ENCODE measurements at places on chromosomes 6 and 20.

DNA sequence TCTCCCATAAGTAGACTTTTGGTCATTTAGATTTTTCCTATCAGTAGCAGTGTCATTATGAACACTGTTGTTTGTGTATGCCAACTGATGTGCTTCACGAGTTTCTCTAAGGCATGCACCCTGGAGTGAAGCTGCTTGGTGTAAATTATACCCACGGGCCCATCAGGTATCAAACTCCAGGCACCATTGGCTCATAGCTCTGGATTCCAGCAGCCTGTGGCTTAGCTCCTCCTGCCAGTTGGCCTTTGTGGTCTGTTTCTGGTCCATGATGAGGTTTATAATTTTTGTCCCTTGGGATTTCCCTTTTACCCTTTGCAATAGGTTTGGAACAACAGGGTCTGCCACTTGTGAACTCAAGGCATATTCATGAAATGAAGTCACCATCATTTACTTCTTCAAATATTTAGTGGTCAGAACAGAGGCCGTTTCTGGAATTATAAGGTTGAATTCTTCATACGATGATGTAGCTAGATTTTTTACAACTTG is 350.5 kb downstream of the PRL start:
- no peak for DNase-seq

- no peak for DNase-seq
These were observed 133.2 kb upstream of the JAG1 start for GRCh38 chr20:10807013-10807412.

DNA sequence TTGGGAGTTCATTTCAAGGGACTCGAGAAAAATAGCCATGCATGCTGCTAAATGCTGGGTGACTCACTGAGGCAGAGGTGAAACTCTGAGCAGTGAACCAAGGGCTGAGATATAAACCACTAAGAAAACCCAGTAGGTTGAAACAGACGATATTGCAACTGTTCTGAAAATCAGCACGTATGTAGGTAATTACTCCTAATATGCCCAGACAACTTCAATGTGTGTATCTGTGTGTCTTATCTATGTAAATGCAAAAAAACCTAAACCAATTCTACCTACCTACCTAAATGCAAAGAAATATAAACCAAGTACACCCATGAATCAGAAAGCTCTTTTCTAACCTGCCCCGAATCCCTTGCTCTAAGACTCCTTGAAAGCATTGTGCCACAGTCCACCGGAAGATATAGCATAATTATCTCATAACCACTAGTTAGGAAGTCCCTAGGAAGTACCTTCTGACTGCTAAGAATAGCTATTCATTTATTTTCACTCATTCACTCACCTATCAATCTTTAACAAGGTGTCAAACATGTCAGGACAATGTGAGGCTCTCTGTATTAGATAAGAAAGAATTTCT is 458.7 kb upstream of the RUNX2 start:
- no peak for DNase-seq

GRCh38 chr6:1385129-1386037 is 4.0 kb upstream of the FOXF2 start:
- no peak for DNase-seq

GRCh38 chr6:14037402-14038277 is 79.9 kb upstream of the CD83 start:
- DNase-seq = no peak

DNA sequence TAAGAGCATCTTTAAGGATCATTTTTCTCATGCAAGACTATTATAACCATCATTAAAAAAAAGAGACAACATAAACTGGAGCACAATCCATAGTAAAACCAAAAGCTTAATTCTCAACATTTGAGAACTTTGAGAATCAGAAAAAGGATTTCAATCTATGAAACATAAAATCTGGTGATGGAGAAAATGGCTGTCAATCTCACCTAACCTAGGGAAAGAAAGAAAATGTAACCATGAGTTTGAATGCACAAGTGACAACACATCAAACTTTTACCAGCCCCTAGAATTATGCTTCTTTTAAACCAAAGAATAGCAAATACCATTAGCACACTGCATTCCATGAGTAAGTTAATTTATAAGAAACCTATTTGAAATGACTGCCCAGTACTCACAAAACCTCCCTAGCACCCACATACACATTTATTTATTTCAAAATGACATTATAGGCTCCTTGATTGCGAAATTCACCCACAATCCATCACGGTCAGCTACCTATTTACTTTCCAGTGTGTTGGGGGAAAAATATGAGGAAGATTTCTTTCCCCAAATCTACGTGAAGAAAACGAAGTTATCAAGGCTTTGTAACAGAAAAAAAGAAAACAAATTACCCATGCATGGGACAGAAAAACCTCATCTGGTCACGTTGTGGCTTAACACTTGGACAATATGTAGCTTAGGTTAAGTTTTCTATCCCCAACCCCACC is 828 bp downstream of the ASCC3 start:
- DNase-seq = no peak

- no peak for DNase-seq
These were observed 50.8 kb downstream of the CARMIL1 start for GRCh38 chr6:25329982-25330381.

DNA sequence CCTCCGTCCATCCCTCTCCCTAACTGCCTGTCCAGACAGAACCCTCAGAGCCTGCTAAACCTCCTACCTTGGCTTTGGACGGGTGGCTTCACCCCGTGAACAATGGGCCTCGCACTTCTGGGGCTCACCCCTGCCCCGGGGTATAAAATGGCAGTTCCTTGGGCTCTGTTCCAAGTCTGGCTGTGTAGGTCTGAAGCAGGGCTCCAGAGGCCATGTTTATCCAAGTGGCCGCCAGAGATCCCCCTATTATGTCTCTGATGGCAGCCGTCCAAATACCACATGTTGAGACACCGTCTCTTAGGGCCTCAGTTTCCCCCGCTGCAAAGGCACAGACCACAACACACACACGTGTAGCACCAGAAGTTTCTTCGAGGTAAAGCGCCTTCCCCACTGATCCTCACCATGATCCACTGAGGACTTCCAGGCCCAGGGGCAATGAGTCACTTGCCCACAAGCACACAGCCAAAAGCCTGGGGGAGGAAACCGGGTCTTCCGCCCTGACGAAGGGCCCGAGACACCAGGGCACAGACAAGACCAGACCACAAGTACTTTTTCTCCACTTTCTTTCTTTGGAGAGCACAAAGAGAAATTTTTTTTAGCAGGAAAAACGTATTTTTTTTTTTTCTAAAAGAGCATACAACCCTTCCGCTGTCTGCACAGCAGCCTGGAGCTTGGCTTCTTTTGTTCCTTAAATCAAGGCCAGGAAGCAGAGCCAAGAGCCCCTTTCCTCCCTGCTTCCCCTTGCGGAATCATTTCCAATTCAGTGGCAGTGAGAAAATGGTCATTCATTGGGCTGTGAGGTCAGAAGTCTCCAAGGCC is 11.8 kb downstream of the CPNE5 start:
- DNase-seq = no peak

GRCh38 chr6:140001005-140001404 is 626.6 kb upstream of the CITED2 start:
- DNase-seq = no peak

- no peak for DNase-seq
These were observed 17.7 kb upstream of the FOXP4 start for GRCh38 chr6:41528409-41528963.

DNA sequence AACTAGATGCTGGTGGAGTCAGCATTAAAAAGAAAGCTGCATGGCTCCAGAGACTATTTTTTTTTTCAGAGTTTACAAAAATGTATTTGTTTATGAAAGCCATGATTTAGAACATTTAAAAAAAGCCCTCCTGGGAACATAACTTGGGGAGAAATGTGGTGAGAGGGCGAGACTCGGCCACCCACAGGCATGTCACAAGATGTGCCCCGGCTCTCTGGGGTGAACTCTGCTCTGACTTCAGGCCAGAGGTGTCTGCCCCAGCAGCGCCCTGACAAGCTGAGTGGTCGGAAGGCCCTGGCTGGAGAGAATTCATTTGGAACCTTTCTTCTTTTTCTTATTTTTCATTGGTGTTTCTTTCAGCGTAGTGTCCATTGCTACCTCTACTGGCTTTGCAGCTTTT is 21.7 kb upstream of the RFPL4B start:
- no peak for DNase-seq

DNA sequence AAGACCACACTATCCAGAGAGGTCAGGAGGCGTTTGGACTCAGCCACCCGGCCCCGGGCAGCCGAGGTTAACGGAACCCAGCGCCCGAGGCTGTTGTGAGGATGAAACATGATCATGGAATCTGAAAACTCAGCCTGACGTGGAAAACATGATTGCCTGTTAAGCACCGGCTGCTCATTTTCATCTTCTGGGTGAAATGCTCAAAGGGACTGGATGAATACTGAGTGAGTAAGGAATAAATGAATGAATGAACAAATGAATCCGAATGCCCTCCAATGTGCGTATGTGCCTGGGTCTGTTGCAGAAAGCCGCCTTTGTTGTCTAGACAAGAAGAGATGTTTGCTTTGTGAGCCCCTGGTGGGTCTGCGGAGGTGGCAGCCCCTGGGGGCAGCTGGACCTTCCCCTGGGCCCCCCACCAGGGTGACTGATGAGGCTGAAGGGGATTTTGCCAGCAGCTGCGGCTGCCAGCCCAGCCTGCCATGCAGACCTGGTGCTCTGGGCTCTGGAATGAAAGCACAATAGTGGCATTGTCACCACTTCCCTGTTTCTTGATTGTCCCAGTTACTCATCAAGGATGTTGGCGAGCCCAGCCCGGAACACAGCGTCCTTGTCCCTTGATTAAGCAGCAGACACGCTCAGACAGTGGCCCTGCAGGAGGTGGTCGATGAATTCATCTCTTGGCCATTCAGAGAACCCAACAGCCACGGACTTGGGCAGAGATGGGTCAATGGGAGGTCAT is 211.1 kb downstream of the ANKRD60 start:
- DNase-seq = no peak

DNA sequence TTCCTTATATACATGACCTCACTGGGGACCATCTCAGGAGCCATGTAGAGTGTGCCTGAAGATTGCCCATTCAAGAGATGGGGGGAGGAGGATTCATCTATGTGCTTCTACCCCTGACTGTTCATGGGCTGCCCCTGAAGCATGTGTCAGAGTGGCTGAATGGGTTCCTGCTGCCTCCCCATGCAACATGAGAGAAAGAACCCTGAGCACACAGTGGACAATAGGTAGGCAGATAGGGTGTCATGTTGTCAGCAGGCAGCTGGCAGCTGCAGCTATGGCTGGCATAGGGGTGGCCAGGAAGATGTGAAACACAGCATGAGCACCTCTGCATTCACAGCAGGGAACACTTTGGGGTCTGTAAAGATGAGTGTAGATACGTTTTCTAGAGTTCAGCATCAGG is 208.4 kb upstream of the CNR1 start:
- no peak for DNase-seq

- DNase-seq = no peak
These were observed 53.5 kb upstream of the NXT1 start for GRCh38 chr20:23296841-23297701.

DNA sequence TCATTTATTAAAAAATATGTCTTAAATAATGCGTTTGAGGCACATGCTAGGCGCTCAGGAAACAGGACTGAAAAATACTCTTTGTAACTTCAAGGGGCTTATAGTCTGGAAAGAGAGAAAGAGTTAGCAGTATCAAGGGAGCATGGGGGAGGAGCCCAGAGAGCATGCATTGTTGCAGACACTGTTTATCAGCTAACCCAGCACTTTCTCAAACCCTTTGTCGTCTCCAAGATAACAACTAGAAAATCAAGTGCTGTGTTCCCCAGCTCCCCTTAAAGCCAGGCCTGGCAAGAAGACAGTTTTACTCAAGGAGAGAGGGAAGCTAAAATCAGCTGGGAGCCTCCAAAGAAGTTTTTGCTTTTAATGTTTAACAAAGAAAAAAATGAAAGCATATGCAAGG is 98.4 kb downstream of the PERP start:
- DNase-seq = no peak

GRCh38 chr6:137095651-137096238 is 51.0 kb upstream of the IL20RA start:
- DNase-seq = no peak

DNA sequence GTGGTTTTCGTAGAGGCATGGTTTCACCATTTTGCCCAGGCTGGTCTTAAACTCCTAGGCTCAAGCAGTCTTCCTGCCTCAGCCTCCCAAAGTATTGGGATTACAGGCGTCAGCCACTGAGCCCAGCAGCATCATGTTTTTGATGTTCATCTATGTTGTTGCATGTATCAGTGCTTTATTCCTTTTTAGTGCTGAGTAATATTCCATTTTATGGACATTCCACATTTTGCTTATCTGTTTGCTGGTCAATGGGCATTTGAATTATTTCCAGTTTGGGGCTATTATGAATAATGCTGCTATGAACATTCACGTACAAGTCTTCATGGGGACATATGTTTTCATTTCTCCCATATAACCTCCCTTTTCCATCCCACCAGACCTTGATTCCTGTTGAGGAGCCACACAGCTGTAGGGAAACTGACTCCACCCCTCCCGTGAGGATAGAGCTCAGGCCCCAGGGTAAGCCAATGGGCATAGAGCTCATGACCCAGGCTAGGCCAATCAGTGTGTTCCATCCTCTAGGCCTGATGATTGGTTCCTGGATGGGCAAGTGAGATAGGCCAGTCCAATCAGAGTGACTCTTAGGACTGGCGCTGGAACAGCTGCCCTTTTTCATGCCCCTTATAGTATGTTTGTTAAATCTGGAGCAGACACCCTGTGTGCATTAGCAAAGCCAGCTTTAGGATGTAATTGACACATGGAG is 49.5 kb downstream of the DLGAP4 start:
- DNase-seq = no peak

DNA sequence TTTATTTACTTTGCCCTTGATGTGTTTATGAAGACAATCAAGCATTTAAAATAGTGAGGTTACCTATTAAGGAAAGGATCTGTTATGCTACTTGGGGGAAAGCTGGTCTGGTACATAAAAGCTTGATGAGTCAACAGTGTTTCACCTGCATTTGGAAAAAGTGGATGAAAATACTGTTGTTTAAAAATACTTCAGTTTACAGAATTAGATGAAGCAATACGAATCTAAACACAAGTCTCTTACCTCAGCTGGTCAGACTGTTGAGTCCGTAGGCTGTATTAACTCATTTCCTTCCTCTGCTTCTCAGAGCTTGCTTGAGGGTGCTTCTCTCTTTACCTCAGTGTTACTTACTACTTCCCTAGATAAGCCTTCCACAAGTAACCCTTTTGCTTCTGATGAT is 36.1 kb downstream of the NKX2-4 start:
- no peak for DNase-seq

- DNase-seq = no peak
These were observed 96.9 kb downstream of the MKKS start for GRCh38 chr20:10336959-10337729.

GRCh38 chr20:46209930-46210671 is 92.0 kb downstream of the CD40 start:
- DNase-seq = no peak

- no peak for DNase-seq
These were observed 140.7 kb upstream of the MCHR2 start for GRCh38 chr6:100134703-100135102.
